ENCODE measurements at places on chromosomes 1 and 21. TPM values are rescaled to one million over a fixed set of nuclear protein-coding genes. Genes with fewer than 3 reads are reported as not detected.

CCDC190 gene
- total RNA-seq = 48.0 TPM

CFHR3 gene
- 0.17 TPM for total RNA-seq

ARHGEF16 gene
- total RNA-seq = 12.6 TPM

DNAJC6 gene
- total RNA-seq = 5.9 TPM

TFF3 gene
- 16.5 TPM for total RNA-seq

AMY2A gene
- not detected for total RNA-seq

TSEN15 gene
- 25.0 TPM for total RNA-seq

HHIPL2 gene
- not detected for total RNA-seq

FMO1 gene
- total RNA-seq = 1.3 TPM

HSPG2 gene
- total RNA-seq = 182 TPM

BPNT1 gene
- 17.5 TPM for total RNA-seq

SOX13 gene
- total RNA-seq = 63.7 TPM

PTGER3 gene
- total RNA-seq = 1.4 TPM

NR1I3 gene
- total RNA-seq = not detected

NVL gene
- total RNA-seq = 23.0 TPM

KRTAP10-9 gene
- not detected for total RNA-seq

MATN1 gene
- not detected for total RNA-seq

DDAH1 gene
- 69.0 TPM for total RNA-seq

FNDC5 gene
- total RNA-seq = 3.1 TPM

NFASC gene
- 6.4 TPM for total RNA-seq

CNKSR1 gene
- total RNA-seq = 20.4 TPM

PCSK9 gene
- 56.1 TPM for total RNA-seq

MCOLN3 gene
- 18.9 TPM for total RNA-seq

CYP4A11 gene
- not detected for total RNA-seq

KRTAP12-2 gene
- not detected for total RNA-seq

DONSON gene
- total RNA-seq = 7.5 TPM

DCDC2B gene
- 11.4 TPM for total RNA-seq

IL20 gene
- not detected for total RNA-seq

MROH9 gene
- total RNA-seq = not detected

KIAA1614 gene
- 5.0 TPM for total RNA-seq

FCRLB gene
- total RNA-seq = not detected
